HT-29 (cell line): ENCODE measurements at places on chromosomes 4 and X.

- DNase-seq, result no peak
These were observed 320.1 kb upstream of the NDST4 start for GRCh38 chr4:115433491-115433890.

DNA sequence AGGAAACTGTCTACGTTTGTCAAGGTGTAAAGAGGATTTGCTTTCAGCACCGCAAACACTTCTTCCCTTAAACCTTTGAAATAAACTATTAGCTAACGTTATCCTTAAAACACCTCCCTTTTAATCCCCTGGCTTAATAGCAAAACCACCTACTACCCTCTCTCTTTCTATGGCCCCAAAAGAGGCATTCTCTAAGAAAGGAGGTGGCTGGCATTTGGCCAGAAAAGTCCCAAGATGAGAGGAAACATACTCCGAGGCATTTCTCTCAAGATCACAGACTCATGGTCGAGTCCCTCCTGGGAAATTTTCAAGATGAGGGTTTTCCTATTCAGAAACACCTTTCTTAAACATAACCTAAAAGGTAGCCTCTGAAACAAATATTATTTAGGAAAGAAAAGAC lies 60.6 kb upstream of the VCX3B start:
- DNase-seq, result no peak

GRCh38 chr4:171186700-171187099 lies 626.5 kb upstream of the GALNTL6 start:
- peak; percentile 1 for DNase-seq

DNA sequence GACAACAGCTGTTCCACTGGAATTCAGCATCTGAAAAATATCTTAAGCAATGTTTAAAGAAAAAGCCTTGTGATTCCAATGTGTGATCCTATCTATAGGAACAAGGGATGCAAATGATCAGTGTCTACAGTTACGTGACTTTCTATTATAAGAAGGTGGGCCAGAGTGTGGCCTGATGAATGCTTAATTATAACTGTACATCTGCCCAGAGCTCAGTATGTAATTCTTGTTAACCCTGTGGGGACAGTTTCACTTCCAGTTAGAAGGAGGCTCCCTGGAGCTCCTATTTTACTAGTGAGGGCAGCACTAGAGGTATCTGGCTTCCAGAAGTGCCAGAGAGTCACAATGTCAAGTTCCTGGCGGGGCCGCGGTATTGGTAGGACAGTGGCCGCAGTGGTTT lies 288.5 kb downstream of the USP46 start:
- DNase-seq, result no peak

DNA sequence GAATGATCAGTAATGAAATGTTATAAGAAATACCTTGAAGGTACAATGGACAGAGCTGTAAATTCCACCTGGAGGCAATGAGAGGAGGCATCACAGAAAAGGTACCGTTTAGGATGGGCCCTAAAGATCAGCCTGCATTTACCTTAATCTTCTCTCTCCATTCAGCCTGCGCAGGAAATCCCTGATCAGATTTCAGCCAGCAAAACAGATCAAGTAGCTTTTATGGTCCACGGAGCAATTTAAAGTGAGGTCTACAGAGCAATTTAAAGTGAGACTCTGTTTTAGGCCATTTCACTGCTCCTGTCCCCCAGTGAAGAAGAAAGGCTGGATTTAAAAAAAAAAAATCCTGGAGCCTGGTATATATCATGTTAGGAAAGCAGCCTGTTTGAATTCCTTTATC lies 195.1 kb upstream of the VCX start:
- DNase-seq, result no peak

- no peak for DNase-seq
These were observed 165.9 kb downstream of the PCDH10 start for GRCh38 chr4:133314991-133315390.

DNA sequence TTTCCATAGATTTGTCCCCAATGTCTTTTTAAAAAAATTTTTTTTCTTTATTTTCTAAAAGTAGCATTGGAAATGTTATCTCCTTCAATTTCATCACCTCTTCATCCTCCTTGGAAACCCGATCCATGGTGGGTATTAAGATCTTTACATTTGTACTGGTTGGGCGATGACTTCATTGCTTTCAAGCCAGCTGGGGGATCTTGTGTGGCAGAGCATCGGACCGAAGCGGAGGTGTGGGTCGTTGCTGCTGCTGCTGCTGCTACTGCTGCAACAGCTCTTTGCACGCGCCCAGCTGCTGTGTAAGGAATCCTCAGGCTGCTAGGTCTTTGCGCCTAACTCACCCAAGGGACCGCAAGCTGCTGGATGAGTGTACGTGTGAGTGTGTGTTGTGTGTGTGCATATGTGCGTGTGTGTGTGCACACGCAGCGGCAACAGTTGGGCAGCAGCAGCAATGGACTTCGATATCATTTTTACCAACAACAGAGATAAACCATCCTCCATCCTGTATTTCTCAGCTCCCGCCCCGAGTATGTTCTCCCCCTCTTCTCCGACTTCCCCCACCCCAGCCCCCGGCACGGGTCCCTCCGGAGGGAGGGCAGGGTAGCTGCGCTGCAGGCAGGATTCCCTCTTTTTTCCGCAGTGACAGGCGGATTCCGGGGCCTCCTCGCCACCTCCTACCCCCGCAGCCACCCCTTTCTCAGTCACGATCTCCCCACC lies 768 bp upstream of the CDKL5 start:
- DNase-seq, result peak; percentile 17

DNA sequence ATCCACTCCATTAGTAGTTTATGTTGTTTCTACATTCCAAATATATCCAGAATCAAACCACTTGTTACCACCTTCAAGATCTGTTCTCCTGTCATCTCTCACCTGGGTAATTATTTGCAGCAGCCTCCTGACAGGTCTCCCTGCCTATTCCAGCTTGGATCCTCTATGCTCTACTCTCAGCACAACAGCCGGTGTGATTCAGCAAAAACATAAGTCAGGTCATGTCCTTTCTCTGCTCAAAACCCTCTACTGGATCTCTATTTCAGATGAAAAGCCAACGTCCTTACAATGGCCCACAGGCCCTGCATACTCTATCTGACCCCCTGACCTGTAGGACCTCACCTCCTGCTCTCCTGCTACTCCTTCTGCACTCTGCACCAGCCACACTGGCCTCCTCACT lies 84.5 kb downstream of the NHSL2 start:
- DNase-seq, result no peak

DNA sequence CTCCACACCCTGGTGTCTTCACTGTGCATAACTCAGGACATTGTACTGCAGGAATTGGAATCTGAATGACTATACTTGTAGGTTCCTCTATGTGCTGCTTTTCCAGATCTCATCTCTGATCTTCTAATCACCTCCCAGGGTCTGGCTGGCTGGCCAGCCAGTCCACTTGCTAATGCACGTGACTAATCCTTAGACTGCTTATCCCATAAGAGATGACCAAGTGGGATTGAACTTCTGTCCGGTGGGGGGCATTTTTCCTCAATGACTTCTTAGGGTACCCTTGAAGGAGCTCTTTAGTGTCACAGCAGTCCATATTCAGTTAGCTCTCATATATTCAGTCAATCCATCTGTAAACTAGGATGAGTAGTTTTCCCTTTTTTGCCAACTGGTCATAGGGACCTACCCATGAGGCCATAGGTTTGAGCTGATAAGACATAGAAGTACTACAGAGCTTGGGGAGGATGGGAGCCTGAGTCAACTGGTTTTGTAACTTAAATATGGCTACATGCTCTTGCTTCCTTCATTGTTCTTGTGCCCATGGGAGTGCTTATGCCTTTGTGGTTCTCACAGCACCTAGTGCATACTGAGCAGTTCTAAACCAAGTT lies 71.9 kb upstream of the WDR1 start:
- no peak for DNase-seq

- no peak for DNase-seq
These were observed 128.6 kb downstream of the ARHGAP6 start for GRCh38 chrX:11537141-11537540.

DNA sequence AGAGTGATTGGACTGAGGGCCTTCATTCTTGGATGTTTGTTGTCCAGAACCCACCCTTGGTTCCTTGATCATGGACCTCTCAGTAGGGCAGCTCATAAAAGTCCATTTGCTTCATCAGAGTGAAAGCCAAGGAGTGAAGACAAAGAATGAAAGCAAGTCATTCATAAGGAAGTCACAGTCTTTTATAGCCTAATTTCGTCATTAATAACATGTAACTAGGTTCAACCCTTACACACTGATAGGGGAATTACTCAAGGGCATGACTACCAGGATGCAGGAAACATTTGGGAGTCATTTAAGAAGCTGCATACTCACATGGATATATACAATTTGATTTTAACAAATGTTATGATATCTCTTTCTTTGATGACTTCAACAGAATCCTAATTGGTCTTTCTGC lies 95.2 kb downstream of the RPA4 start:
- no peak for DNase-seq

DNA sequence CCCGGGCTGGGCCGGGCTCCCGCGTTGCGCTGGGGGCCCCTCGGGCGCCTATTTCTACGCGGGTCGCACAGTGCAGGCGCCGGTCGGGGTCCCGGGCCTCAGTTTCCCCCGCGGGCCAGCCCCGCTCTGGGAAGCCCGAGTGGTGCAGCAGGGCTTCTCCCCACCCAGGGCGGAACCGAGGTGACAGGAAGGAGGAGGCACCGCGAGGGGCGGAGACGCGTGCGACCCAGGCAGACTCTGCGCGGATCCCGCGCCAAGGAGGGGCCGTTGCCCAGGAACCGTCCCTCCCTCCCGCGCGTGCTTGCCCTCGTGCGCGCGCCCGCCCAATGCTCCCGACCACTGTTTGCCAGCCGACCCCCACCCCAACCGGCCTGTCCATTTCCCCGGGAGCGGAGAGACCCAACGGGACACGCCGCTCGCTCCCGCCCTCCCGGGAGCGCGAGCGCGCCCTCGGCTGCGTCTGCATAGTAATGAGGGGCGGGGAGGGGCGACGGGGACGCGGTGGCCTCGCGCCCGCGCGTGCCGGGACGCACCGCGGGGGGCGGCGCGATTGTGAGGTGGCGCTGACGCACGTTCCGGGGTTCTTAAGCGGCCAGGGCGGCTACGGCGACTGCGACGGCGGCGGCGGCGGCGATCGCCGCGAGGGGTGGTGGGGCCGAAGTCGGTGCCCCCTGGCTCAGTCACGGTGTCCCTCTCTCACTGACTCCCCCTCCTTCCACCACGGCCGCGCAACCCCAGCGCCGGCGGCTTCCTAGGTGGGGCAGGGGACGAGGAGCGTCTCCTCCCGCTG lies at the start of gene CPEB2:
Gene CPEB2 (plus strand): TSS at position 613 of the 790 bp plus-strand sequence. CDS start 193 bp downstream, outside the sequence.
- DNase-seq, result peak; percentile 87

GRCh38 chr4:10715696-10716095 lies 31.1 kb upstream of the CLNK start:
- DNase-seq, result no peak

DNA sequence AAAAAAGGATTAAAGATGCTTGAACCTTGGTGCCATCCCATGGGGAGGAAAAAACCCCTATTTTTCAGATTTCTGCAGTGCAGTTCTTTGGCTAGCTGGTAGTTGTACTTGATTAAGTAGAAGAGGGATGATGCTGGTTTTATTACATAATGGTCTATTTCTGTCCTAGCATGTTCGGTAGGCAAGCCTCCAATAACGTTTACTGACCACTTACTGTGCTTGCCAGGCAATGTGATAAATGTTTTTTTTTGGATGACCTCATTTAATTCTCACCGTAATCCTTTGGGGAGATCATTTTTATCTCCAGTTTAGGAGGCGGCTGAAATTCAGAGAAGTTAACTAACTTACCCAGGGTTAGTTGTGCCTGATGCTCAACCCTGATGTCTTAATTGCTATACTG lies 92.1 kb upstream of the RPA4 start:
- no peak for DNase-seq

DNA sequence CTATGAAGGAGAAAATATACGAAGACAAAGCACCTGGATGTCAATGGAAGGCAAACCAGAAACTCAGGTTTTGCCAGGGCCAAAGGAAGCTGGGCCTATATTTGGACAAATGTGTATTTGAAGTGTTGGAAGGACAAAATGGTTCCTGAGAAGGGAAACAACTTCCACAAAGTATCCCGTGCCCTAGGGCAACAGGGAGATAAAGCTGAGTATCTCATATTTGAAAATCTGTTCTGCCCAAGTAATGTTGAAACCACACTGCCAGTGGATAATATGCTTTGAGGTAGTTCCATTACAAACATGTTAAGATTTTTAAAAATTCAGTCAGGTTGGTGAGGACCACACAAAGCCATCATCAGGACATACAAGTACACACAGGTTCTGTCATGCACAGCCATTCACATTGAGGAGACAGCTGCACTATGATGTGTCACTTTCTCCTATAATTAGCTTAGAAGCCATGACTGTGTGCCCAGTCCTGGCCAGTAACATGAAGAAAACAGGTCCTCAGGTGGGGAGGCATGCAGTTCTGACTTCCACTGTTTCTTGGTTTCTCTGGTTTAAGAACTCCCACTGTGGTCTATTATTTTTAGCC lies 116.4 kb downstream of the PWWP3B start:
- no peak for DNase-seq

DNA sequence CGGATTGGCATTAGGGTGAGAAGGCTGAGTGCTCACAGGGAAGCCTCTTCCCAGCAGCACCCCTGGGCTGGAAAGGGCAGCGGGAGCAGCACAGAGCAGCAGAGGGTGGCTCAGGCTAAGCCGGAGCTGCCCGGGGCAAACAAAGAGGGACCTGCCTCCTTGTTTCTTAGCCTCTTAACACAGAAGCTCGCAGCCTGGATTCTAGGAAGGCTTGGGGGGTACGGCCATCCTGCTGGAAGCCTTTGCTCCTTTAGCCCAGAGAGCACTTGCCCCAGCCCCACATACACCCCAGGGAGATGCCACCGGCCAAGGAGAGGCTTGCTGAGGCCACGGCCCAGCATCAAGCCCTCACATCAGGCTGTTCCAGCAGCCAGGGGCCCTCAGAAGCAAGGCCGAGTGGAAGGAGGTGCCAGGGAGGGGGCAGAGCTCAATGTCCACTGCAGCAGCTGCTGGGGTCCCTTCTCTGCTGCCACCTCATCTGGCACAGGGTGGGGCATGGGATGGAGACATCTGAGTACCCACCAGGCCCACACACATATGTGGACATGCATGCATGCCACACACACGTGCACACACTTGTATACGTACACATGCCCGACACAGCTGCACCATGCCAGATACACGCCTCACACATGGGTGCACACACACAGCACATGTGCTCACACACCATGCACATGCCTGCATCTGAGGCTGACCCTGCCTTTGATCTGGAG lies 20.3 kb upstream of the SPON2 start:
- DNase-seq, result no peak

- peak; percentile 25 for DNase-seq
These were observed 207.5 kb upstream of the FTHL17 start for GRCh38 chrX:31279359-31279758.

- DNase-seq, result no peak
These were observed 645.9 kb downstream of the ANKRD50 start for GRCh38 chr4:124066595-124066994.

DNA sequence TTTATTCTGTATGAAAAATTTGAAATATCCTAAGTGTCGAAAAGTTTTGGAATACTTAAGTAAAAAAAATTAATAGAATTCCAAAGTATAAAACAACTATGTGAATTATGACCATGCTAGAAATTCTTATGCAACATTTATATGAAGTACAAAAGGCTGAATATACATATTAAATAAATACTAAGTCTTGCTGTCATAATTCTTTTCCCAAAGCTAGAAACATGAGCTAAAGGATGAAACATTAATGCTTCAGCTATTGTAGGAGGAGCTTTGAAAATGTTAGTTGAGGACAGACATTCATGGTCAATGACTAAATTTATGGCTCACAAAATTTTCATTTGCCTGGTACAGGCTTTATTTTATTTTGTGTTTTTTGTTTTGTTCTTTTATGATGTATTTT lies 207.3 kb downstream of the GABRB1 start:
- no peak for DNase-seq

- no peak for DNase-seq
These were observed 290.0 kb downstream of the IL15 start for GRCh38 chr4:141926406-141926805.
